ENCODE measurements at places on chromosomes 6 and 20.
A peak's percentile ranks its signal among the peaks of the same experiment; 100 is the strongest.

DNA sequence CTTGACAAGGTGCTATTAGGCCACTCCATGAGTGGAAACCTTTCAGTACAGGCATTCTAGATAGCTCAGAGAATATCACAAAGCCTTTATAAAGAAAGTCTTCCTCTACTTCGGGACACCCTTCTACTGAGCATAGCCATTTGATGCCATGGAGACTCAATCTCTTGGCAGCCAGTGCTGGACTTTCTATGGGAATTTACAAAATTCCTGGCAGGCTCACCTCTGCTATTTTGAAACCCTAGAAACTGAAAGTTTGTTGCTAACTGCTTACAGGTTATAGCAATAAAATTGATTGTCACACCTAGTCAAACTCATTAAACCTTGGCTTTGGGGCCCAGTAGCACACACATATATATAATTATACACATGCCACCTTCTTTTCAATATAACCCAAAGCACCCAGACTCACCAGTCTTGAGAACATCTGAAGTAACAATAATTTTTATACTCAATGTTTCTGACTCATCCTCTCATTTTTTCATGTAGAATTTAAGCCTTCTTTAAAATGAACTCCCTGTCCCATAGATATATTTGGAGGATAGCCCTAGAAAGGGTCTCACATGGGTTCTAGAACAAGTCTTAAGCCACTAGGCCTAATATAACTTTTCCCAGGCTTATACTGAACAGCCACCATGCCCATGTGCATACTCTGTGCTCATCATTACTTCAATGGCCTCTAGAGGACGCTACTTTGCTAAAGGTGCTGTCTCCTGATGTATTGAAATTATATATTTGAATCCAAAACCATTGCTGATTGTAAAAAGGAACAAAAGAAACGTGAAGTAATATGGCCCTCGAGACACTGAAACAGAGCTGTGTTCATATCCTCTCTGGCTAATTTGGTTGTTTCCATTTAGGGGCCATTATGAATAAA, 368.1 kb upstream of the MARCKS start:
- DNase-seq: no peak

GRCh38 chr20:62875419-62876361, 14.1 kb upstream of the TCFL5 start:
- DNase-seq: peak; percentile 37

- no peak for DNase-seq
These were observed 272.3 kb downstream of the KHDC1L start for GRCh38 chr6:72952808-72953630.

DNA sequence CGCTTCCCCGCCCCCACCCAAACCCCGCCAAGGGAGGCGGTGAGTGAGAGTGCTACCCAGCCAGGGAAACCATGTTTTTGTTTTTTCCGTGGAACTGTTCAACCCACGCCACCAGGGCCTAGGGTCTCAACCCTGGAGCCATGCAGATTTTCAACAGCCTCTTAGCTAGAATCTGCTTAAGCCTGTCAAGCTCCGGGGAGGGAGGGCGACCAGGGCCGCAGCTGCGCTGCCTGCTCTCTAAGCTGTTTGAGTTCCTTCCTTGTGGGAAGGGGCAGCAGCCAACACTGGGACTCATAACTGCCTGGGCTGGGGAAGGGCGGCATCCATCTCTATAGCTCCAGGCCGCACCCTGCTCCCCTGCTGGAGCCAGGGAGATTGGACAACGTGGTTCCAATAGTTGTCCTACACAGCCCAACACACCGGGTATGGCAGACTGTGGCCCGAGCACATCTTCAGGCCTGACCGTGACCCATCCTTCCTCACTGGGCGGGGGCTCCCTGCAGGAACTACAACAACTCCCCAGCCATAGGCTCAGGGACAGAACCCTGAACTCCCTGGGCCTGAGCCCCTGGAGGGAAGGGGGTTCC, 1065.7 kb upstream of the MANEA start:
- no peak for DNase-seq

DNA sequence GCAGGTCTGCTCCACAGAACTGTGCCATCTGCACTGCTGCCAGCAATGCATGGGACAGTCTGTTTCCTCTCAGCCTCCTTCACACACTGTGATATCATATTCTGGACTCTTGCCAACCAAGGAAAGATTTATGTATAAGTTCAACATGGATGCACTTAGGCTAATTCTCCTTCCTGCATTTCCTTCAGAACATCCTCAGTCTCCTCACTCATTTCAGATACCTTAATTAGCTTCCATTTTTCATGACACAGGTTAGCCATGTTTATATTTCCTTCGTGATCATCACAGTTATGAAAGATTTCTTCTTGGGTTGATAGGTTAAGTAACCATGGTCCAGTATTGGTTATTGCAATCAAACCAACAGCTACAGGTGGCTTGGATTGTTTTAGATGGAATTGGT, 46.4 kb upstream of the DDR1 start:
- no peak for DNase-seq

- DNase-seq: no peak
These were observed 534 bp upstream of the EFCAB8 start for GRCh38 chr20:32858189-32858588.

DNA sequence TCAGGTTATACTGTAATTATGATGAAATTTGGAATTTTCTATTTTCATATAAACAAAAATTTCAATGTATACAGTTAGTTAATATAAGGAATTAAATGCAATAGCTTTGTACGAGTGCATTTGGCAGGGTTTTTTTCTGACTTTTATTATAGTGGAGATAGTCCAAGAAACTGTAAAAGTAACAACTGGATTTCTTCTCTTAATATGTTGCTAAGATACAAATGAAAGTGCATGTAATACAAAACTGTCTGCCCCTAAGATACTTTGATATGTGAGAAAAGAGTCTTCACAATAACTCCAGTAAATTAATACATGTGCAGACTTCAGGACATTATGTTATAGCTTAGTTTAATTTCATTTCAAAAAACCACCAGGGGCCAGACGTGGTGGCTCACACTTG, 721.4 kb downstream of the CBLN4 start:
- no peak for DNase-seq

- DNase-seq: no peak
These were observed 187.7 kb downstream of the ASCC3 start for GRCh38 chr6:100693249-100693927.

- no peak for DNase-seq
These were observed 122.6 kb upstream of the NOX3 start for GRCh38 chr6:155578251-155578650.

- DNase-seq: no peak
These were observed 115.9 kb downstream of the DLL1 start for GRCh38 chr6:170174771-170175643.

DNA sequence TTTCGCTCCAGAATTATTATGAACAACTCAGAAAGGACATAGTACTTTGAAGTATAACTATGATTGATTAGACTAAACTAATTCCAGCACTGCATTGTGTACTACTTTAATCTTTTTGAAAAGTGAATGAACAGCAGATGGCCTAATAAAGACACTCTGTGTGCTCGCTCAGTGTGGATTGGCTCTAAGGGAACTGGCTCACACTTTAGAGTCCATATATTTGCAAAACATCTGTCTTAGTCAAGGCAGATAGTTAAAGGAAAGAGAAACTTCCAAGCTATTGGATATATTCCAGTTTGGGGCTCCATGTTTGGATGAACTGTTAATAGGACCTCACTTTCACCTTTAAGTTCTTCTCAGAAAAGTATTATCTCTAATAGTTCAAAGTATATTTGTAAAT, 218.9 kb downstream of the EYA4 start:
- DNase-seq: peak; percentile 87

DNA sequence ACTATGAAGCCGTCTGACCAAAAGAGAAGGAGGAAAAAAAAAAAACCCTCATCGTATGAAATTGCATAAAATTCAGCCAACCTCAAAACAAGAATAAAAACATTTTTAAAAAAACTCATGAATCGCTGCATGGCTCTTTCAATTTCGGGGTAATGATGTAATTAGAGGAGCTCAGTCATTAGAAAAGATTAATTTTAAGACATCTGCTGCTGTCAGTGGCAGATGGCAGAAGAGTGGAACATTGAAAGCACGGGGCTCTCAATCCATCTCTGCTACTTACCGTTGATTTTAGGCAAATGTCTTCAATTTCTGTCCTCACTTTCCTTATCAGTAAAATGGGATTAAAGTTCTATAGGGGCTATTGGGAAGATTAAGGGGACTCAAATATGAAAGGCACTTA, 79.1 kb downstream of the EYA2 start:
- DNase-seq: peak; percentile 92

DNA sequence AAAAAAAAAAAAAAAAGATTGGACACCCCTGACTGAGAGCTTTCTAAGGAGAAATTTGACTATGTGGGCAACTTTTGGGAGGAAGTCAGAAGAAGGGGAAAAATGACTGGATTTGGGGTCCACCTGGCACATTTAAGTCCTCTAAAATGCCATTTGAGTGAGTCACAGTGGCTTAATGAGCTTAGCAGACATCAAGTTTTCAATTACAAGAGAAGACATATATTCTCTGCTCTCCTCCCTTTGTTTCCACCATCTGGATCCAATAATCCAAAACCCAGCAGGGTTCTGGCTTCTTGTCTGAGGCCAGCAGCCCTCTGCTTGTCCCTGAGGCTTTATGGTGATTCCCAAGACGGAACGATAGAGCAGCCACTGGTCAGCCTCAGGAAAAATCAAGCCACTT, 6.9 kb downstream of the PI3 start:
- DNase-seq: peak; percentile 42

GRCh38 chr20:40230486-40230885, 458.6 kb downstream of the MAFB start:
- DNase-seq: no peak

GRCh38 chr6:108951351-108951953, 103.2 kb downstream of the ARMC2 start:
- no peak for DNase-seq

- no peak for DNase-seq
These were observed 36.7 kb upstream of the RIPOR2 start for GRCh38 chr6:24972311-24972958.

DNA sequence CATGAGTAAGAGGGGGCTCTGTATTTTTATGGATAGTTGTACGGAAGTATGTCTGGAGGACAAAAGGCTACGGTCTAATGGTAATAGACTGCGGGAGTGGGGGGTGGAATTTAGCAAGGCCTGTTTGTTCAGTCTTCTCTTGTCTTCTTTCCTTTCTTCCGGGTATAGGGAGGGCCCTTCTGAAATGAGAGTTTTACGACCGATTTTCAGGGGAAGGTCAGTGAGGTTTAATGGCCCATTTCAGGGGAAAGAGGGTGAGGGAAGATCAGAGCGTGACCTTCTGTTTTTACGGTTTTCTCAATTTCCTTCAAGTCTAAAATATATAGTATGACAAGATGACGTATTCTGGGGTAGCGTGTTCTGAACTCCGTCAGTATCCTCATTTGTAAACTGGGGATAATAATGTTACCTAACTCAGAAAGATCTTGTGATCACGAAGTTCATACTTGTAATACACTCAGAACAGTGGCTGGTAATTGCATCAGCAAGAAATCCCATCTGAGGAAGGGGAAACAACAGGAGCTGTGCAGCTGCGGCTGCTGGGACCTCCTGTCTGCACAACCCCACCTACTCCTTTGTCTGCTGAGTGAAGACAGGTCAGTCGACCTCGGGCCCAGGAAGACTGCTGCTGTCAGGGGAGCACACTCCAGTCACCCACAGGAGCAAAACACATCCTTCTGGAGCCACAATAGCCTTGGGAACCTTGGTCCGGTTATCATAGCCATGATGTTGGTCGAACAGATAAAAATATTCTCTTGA, 90.4 kb downstream of the MAP3K7 start:
- DNase-seq: no peak

- no peak for DNase-seq
These were observed 4.8 kb upstream of the TMEM14A start for GRCh38 chr6:52666071-52666470.

DNA sequence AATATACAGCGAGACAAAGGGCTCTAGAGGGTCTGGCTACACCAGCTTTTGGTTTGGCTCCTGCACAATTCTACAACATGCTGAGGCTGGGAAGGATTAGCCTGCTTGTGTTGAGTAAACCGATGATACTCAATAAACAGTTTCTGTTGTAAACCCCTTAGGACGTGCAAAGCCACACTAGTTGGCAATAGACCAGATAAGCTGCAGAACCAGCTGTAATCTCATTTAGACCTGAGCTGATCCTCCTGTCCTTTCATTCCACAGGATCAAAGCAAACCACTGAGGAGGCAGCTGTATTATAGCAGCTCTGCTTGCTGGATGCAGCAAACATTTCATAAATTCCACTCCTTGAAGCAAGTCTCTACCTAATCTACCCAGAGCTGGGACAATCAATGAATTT, 79.7 kb downstream of the MMS22L start:
- DNase-seq: peak; percentile 67

DNA sequence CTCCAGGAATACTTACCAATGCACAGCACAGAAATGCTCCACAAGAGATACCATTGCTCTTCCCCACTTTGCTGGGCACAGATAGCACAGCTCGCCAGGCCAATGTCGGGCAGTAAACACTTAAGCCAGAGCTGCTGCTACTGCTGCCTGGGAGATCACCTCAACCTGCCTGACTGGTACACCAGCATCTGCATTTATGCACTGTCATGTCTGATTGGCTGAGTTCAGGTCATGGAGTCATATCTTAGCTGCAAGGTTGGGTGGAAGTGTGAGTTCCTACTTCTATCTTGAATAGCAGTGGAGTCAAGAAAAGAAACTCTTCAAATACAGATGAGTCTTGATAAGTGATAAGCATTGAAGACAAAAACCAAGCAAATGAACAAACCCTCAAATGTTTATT, 10.9 kb upstream of the ADGRF4 start:
- DNase-seq: no peak

- DNase-seq: no peak
These were observed 105.3 kb downstream of the PRDM13 start for GRCh38 chr6:99711925-99712324.

DNA sequence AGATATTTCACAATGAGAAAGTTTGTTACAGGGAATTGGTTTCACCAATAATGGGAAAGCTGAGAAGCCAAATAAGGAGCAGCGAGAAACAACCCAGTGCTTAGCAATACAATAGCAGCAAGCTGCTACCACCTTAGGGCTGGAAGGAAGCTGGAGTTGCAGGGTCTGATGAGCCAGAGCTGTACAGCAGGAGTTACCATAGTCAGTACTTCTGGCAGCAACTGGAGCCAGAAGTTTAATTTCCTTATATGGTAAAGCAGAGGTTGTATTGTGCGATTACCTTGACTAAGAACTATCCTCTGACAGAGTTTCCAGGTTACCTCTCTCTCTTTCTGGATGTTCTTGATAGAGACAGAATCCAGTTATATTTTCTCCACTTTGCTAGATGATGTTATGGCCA, 137.1 kb upstream of the OLIG3 start:
- no peak for DNase-seq

- no peak for DNase-seq
These were observed 180.5 kb downstream of the COL12A1 start for GRCh38 chr6:75025371-75025770.
